G401 (cell line): ENCODE measurements at places on chromosomes 1 and 21.

- DNase-seq = no peak
These were observed 63.7 kb downstream of the CLDN17 start for GRCh38 chr21:30102871-30103270.

- DNase-seq = no peak
These were observed 1016.1 kb downstream of the KCNT2 start for GRCh38 chr1:195591917-195592672.

DNA sequence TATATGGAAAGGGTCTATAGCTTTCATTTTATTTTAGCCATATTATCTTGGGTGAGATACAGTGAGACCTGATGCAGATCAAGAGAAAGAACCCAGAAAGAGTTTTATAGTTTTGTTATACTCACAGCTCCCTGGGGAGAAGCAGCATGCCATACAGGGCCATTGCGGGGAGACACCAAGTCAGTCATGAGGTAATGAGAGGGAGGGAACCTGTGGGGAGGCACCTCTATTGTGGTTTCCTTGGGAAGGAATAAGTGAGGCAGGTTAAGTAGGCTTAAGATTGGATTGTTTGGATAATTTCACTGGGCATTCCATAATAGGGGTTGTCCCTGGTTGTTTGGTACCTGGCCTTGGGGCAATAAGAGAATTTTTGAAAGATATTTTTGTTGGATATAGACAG is 19.7 kb downstream of the AXDND1 start:
- no peak for DNase-seq

DNA sequence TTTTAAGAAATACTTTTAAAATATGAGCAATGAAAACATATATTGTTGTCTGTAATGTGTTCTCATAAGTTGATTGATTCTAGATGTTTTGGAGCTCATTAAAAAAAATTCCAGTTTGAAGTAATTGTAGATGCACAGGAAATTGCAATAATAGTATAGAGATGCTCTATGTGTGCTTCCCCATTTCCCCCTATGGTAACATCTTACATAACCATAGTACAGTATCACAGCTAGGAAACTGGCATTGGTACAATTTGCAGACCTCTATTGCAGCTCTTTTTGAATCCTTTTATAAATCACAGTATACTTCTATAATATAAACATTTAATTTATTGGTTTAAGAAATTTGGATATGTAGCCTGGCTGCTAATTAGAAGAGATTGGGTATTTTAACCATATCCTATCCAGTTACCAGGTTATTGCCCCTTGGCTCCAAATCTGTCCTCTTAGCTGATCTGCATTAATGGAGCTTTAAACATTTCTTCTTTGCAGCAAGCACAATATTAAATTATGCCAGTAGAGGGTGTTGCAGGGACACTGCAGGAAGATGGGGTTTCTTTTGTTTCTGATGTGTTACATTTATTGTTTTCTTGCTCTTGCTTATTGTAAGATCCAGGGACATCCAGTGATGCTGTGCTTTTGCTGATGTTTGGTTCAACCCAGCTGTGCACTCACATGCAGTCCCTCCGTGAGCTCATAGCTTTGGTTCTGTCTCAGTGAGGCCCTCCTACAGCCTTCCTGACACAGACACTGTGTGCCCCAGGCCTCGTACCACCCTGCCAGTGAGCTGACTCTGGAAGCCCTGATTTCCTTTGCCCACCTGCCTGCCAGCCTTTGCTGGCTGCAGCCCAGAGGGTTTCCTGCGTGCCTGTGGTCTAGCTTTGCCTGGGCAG is 103.3 kb downstream of the RABGAP1L start:
- peak; percentile 84 for DNase-seq

DNA sequence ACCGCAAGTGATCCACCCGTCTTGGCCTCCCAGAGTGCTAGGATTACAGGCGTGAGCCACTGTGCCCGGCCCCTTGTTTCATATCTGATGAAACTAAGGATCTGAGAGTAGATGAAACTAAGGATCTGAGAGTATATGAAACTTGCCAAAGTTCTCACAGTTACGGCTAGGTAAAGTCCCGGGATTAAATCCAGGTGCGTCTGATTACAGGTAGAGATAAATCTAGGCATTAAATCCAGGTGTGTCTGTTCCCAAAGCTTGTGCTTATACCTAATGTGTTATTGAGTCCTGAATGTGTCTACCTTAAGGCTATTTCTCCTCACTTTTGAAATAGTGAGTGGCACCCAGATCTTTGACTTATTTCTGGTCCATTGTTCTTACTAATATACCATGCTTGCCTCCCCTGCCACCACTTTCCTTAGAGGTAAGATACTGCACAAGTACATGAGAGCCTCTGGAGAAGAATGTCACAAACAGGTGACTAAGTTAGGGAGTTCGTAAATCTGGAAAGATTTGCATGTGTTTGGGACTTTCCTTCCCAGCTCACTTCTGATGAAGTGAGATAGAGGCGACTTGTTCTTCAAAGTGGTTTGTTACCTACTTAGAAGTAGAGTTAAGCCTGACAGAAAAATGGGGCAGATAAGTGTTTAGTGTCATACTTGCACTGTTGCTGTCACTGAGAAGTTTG is 66.5 kb downstream of the AK4 start:
- no peak for DNase-seq

- no peak for DNase-seq
These were observed 85.5 kb downstream of the C1orf94 start for GRCh38 chr1:34262023-34262853.

DNA sequence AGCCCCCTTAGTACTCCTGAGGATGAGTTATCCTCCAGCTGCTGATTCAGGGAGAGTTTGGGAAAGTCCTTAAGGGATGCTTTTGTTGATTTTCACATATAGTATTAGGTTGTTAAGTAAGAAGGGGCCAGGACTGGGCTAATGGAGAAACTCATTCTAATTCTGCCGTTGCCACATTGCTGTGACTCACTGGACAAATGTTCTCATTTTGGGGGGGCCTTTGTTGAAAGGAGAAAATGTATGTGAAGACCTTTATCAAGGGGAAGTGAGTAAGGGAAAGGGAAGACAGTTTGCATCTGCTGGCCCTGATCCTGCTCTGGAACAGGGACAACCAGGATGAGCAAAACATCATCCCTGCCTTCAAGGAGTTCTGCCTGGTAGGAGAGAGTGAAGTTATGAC is 123.2 kb upstream of the FGGY start:
- no peak for DNase-seq

- DNase-seq = no peak
These were observed 20.1 kb downstream of the SLC1A7 start for GRCh38 chr1:53122201-53122885.

GRCh38 chr1:32390904-32391870 is 3.1 kb downstream of the BSDC1 start:
- no peak for DNase-seq

GRCh38 chr21:27719226-27719625 is 752.3 kb upstream of the ADAMTS5 start:
- DNase-seq = no peak

DNA sequence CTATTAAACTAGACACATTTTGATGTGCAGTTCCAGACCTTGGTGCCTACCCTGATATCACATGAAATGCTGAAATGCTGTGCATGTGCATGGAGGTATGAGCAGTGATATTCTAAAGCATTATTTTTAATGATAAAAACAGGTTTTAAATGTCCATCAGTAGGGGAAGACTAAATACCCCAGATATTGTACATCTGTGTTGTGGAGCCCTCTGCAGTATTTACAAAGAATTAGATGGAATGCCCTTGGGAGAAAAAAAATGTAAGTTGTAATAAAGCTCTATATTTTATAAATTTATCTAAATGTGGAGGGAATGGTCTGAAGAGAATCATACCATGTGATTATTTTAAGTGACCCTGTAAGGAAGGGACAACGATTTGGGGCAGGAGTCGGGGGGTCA is 39.1 kb upstream of the IGSF5 start:
- DNase-seq = no peak

- DNase-seq = no peak
These were observed 2.5 kb downstream of the PRKACB start for GRCh38 chr1:84146411-84147032.

GRCh38 chr21:33881689-33882440 is 33.7 kb downstream of the ATP5PO start:
- DNase-seq = no peak

GRCh38 chr1:28833381-28833780 is 21.4 kb downstream of the OPRD1 start:
- DNase-seq = no peak

- DNase-seq = no peak
These were observed 394.9 kb downstream of the NPHP4 start for GRCh38 chr1:5597171-5597850.

DNA sequence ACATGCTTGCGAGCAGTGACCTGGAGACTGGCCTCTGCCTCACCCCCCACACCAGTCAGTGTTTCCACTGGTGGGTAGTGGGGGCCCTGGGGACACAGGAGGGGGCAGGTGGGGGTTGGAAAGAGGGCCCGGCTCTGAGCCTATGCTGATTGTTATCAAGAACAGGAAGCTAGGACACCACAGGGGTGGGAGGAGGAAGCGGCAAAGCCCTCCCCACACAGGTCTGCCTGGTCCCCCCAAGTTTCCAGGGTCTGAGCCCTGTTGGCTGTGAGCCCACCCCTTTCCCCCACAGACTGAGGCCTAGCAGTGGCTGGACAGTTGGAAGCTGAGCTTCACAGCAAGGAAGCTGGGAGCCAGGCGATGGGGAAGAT is 1.6 kb upstream of the PTPN7 start:
- DNase-seq = no peak

DNA sequence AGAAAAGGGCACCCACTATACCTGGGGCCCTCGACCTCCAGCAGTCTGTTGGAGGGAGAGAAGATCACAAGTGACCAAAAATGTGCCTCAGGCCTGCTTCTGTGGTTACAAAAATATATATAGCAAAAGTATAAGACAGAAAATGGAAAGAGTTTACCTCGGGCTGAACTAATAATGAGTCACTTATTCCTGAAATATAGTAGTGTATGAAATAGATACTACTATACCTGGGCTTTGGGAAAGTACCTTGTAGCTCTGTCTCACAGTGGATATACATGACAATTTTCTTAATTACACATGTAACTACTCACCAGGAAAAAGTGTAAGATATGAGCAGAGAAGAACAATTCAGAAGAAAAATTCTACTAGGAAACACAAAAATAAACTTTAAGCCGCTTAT is 7.3 kb upstream of the APCS start:
- DNase-seq = no peak

DNA sequence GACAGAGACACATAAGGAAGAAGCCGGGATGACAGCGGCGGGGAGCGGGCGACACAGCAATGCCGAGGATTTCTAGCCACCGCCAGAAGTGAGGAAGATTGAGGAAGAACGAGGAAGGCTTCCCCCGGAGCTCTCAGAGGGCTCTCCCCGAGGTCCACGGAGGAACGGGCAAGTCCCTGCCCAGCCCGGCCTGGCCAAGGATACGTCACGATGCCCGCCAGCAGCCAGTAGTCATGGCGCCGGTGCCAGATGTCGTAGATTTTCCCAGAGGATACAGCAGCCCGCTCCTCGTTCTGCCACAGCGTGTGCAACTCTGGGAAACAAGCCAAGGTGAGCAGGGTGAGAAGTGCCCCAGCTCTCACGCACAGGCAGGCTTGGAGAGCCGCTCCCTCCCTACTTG is 65.9 kb downstream of the KCNAB2 start:
- no peak for DNase-seq

DNA sequence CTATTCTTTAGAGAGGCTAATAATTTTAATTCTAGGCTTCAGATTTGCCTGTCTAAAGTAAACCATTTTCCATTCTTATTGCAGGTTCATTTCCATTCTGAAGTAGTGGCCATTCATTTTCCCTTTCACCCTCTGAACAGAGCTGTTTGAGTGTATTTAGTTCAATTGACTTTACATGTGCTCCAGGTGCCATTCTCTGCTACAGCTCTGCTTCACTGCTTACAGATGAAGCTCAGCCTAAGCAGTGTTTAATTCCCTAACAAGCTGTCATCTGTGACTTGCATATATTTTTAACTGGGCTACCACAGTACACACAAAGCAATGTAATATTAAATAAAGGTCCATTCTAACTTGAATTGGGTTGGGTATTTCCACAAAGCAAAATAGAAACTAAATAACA is 1031.6 kb downstream of the KCNT2 start:
- DNase-seq = no peak

DNA sequence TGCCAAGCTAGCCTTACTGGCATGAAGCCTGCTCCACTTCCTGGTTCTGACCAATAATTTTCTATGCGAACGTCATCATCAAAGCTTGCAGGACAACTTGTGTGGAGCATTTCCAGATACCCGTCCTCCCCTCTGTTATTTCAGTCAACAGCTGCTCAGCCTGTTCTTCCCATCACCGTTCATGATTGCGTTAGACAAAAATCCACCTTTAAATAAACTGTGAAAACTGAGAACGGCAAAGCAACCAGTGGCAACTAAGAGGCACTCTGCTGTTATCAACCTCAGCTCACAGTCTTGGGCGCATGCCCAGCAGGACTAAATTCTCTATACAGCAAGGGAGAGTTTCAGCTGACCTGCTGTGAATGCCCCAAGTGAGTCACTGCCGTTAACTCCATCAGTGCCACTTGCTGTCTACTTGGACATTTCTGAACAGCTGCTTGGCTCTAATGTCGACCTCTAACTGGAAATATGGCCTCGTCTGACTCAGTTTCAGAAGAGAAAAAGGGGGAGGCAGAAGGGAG is 207.4 kb upstream of the RUNX1 start:
- no peak for DNase-seq

- DNase-seq = no peak
These were observed 603.5 kb upstream of the ADAMTS5 start for GRCh38 chr21:27570306-27570868.

- DNase-seq = peak; percentile 8
These were observed 8.6 kb downstream of the RIIAD1 start for GRCh38 chr1:151729966-151730291.

DNA sequence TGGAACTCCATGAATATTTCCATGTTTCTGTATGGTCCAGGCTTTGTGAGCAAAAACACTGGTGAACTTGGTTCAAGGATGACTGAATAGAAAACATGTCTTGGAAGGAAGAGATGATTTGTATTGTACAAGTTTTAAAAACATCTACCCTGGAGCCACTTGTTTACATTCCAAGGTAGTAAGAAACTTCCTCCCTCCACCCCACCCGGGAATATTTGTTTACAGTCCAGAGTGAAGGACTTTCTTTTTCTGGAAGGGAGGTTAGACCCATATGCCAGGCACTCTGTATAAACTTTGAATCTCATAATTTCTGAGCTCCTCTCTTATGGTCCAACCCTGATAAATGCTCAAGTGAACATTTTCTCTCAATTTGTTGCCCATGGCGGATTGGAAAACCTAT is 323.3 kb upstream of the LYPLAL1 start:
- DNase-seq = no peak
